ENCODE measurements at places on chromosomes 6 and 20.
A peak's percentile ranks its signal among the peaks of the same experiment; 100 is the strongest.

GRCh38 chr6:101296169-101296960, 97.1 kb upstream of the GRIK2 start:
- no peak for DNase-seq

DNA sequence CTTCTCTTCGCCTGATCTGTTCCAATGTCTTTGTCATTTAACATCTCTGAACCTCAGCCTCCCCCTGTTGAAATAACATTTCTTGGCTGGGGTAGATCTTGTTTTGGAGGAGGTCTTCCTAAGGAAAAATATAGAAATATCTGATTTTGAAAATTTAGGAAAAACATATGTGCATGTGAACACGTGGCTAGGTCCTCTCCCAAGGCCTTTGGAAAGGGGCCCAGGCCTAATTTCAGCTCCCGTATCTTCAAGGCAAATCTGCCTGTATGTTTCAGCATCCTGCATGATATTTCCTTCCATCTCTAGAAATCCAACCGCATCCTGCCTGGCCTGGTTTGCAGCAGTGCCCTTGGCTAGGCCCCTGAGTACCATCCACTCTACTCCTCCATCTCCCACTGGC, 261.2 kb downstream of the PHACTR1 start:
- DNase-seq: no peak

DNA sequence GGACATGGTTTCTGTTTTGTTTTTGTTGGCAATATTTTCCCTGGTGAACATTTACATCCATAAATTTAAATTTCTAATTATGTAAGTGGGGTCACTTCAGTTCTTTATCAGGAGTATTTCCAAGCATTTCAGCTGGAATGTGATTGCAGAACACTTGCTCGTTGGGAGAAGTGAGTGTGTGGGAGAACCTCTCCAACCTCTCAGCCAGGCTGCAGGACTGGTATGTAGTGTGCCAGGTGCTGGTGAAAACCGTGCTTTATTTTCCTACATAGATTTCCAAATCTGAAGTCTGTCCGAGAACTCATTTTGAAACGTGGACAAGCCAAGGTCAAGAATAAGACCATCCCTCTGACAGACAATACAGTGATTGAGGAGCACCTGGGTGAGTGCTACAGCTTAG, 6.3 kb downstream of the RPL7L1 start:
- no peak for DNase-seq

DNA sequence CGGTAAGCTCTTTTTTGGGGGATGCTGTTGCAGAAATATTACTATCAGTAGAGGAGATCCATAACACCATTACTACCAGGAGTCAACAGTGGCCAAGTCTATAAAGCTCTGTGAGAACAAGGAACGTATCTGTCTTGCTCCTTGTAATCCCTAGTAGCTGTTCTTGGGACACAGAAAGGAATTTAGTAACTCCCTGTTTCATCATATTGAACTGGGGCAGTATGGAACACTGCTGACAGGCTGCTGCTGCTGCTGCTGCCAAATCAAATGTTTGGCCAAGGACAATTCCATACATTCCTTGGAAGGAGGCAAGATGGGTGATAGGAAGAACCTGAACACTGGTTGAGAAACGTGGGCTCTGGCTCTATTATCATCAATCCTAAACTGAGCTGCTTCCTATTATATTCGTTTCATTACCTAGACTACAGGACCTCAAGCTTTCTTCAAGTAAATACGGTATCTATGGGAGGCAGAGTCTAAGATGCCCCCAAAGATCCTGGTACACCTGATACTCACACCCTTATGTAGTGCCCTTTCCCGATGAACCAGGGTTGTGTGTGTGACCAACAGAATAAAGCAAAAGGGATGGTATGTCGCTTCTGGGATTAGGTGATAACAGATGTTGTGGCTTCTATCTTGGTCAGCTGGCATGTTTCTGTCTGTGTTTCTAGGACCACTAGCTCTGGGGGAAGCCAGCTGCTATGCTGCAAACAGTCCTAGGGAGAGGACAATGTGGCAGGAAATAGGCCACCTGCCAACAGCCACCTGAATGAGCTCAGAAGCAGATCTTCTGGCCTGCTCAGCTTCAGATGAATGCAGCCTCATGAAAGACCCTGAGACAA, 39.5 kb downstream of the ELOVL5 start:
- no peak for DNase-seq

- DNase-seq: no peak
These were observed 176.9 kb downstream of the FOXA2 start for GRCh38 chr20:22407237-22408193.

DNA sequence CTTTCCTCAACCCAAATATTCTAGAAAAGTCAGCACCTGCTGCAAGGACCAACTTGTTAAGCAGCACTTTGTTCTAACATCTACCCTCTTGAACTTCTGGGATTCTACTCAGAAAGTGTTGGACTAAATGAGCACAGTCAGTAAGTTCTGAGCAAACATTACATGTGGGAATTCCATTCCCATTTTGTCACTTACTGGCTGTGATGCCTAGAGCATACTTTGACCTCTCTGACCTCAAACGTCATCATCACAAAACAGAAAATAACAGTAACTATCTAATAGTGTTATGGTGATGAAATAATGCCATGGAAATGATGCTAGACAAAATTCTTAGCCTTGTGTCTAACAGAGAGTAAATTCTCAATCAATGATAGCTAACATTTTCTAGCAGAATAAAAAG, 829.4 kb downstream of the EPHA7 start:
- DNase-seq: no peak

- no peak for DNase-seq
These were observed 236.9 kb upstream of the PMEPA1 start for GRCh38 chr20:57946559-57947315.

GRCh38 chr20:49028684-49029083, 17.4 kb upstream of the CSE1L start:
- DNase-seq: no peak

DNA sequence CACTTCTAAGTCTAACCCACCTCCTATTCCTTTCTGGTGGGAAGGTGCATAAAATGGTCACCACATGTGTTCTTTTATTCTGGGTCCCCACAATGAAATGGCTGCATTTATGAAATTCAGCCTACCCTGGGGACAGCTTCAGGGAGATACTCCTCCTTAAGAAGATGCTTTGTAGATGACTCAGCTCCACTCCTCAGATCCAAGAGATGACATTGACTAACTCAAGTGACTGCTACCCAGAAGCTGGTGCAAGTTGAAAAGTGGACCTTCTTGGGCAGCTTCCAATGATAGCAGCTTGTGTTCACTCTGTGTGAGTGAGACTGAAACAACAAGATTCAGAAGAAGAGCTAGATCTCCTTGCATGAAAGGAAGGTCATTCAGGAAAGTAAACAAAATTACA, 113.4 kb downstream of the SCP2D1 start:
- DNase-seq: no peak

GRCh38 chr6:169082817-169083507, 170.7 kb downstream of the THBS2 start:
- DNase-seq: no peak

GRCh38 chr20:7841971-7842310, 98.3 kb downstream of the HAO1 start:
- DNase-seq: no peak

DNA sequence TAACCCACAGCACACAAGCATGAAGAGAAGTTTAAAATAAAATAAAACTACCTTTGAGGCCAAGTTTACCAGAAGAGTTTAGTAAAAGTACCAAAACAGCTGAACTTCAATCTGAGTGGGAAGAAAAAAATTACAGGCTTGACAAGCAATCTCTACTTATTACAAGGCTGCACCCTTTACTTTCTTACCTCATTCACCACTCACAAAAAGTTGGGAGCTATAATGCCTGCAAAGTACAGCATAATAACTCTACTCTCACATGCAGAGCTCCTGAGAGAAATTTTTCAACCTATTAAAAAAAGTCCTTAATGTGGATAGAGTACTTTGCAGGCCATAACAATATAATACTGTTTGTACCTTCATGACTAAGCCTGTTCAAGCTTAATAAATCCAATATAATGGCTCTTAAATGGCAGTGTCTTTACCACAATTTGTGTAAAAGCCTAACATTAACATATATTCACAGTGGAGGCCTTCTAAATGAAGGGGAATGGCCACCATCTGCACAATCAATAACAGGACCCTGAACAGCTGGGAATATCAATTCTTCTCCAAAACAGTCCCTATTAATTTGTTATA, 103.1 kb downstream of the DST start:
- DNase-seq: no peak

DNA sequence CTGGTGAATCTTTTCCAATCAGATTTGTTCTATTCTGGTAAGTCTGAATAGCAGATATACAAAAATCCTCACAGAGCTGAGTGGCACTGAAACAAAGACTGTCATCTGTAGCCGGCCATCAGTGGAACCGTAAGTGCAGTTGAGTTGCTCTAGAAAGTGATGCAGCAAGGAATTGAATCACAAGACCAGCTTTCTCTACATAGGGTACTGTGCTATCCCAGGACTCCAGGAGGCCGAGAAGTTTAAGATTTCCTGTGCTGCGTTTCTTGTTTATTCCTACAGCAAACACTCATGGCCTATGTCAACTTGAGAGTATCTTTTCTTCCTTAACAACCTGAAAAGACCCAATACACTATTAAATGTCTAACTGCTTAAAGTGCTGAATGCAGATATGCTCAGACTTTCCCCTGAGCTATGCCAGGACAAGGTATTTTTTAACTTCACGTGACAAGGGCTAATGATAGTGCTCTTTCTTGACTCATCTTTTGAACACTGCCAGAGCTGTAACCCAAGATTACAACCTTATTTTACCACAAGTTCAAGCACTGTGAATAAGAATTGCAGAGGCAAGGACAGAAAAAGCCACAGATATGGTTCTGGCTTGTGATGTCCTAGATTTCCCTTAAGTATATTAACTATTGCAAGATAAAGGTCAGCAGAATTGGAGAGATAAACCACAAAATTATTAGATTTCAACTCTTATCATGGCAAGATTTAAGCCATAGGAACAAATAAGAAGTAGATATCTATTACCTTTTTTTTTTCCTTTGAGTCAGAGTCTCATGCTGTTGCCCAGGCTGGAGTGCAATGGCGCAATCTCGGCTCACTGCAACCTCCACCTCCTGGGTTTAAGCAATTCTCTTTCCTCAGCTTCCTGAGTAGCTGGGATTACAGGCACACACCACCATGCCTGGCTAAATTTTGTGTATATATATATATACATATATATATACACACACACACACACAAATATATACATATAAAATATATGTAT, 71.6 kb downstream of the GJA1 start:
- DNase-seq: no peak

DNA sequence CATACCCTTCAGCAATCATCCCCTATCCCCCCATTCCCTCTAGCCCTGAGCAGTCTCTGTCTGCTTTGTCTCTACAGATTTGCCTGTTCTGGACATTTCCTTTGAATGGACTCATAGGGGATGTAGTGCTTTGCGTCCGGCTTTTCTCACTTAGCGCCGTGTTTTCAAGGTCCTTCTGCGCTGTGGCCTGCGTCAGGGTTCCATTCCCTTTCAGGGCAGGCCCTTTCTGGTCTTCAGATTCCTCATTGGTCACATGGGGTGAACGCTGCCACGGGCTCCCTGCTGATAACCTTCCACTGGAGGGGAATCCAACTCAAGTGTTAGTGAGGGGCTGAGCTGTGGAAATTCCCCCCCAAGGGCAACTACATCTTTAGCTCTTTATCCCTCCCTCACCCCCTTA, 36.4 kb upstream of the APCDD1L start:
- no peak for DNase-seq

GRCh38 chr6:33427585-33428223, 7.8 kb downstream of the SYNGAP1 start:
- no peak for DNase-seq

DNA sequence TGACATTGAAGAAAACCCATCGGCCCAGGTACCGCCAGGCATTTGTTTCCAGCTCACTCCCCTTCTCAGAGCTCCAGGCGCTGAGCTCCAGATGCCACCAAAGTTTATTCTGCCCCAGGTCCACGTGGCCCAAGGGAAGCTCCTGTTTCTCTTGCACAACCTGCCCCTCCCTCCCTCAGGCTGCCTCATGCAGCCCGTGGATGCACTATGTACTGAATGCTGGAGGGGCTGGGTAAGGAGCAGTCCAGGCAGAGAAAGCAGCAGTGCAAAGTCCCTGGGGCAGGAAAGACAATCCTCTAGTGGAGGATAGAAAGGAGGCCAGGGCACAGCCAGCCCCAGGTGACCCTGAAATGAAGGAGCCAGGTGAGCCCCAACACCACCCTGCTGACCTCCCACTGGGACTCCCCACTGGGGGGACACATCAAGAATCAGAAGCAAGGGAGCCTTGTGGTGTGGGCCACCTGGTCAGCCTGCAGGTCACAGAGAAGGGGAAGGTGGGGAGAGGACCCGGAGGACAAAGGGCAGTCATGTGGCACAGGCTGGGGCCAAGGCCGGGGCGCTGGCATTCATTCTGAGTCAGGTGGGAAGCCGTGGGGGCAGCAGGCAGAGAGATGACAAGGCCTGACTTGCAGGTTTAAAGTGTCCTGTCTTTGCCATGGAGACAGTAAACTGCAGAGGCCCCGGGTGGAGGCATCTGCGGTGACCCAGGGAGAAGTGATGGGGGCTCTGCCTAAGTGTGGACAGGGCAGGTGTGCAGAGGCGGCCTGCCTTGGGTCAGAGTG, 230.1 kb downstream of the PREX1 start:
- DNase-seq: no peak

GRCh38 chr6:5012519-5012918, 8.7 kb upstream of the RPP40 start:
- no peak for DNase-seq

DNA sequence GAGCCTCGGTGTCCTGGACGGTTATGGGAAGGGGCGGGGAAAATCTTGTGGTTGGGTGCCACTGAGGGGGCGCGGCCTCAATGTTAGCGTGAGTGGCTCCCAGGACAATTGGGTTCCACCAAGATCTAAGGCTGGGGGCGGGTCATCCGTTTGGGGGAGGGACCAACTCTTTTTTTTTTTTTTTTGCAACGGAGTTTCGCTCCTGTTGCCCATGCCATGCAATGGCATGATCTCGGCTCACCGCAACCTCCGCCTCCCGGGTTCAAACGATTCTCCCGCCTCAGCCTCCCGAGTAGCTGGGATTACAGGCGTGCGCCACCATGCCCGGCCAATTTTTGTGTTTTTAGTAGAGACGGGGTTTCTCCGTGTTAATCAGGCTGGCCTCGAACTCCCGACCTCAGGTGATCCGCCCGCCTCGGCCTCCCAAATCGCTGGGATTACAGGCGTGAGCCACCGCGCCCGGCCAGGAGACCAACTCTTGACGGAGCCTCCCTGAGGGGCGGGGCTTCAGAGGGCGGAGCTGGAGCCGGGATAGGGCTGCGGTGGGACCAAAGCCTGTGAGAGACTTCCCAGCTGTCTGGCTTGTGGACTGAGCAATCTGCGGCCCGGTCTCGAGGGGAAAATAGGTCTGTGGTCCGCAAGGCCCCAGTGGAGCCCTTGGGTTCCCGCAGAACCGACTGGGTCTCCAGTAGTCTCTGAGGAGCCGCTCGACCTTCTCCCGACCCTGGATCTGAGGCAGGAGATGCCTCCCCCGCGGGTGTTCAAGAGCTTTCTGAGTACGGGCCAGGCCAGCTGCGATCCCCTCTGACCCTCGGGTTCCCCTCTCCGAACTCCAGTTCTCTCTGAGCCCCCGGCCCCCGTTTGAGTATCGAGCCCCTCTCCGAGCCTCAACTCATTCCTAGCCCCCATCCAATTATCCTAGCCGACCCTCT, 1.1 kb downstream of the SPAG4 start:
- DNase-seq: peak; percentile 63

- no peak for DNase-seq
These were observed 691.2 kb downstream of the QKI start for GRCh38 chr6:164105705-164106104.
